ENCODE measurements at places on chromosomes 11 and 22.

DNA sequence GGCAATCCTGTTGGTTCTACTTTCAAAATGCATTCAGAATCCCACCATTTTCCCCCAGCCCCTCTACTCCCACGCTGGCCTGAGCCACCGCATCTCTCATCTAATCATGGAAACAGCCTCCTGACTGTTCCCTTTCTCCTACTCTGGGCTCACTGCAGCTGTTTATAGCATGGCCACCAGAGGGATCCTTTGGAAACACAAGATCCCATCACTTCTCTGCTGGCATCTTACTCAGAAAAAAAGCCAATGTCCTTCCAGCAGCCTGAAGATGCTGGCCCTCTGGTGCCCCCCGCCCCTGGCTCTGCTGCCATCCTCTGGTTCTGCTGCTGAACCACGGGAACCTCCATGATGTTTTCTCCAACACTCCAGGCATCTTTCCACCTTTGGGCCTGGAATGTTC is 11.1 kb downstream of the MS4A8 start:
- no peak for DNase-seq

GRCh38 chr11:92941676-92942571 is 27.5 kb upstream of the MTNR1B start:
- peak; percentile 10 for DNase-seq

DNA sequence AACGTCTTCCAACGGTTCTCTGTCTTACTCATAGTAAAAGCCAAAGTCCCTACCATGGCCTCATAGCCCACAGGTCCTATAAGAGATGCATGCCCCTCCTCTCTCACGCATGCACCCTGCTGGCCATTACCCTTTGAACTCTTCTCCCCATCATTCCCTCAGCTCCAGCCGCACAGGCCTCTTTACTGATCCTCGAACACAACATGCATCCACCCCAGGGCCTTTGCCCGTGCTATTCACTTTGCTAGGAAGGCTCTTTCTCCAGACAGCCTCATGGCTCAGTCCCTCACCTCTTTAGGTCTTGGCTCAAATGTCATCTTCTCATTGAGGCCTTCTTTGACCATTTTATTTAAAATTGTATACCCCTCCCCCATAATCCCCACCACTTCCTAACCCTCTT is 7.5 kb downstream of the AP1B1 start:
- DNase-seq, result no peak

DNA sequence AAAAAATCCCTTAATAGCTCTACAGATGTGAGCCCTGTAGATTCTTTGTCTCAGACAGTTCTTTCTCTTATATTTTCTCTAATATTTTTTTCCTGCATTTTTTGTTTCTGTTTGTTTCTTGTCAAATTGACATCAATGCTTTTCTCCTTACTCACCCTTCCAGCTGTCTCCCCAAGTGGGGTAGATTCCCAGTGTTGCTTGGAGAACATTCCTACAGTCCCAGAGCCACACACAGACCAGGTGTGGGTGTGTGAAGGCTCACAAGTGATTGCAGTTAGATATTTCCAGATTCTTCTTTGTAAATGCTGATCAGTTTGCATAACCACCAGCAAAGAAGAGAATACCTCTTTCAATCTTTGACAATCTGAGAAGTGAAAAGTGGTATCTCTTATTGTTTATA is 7.5 kb downstream of the VPS51 start:
- no peak for DNase-seq

DNA sequence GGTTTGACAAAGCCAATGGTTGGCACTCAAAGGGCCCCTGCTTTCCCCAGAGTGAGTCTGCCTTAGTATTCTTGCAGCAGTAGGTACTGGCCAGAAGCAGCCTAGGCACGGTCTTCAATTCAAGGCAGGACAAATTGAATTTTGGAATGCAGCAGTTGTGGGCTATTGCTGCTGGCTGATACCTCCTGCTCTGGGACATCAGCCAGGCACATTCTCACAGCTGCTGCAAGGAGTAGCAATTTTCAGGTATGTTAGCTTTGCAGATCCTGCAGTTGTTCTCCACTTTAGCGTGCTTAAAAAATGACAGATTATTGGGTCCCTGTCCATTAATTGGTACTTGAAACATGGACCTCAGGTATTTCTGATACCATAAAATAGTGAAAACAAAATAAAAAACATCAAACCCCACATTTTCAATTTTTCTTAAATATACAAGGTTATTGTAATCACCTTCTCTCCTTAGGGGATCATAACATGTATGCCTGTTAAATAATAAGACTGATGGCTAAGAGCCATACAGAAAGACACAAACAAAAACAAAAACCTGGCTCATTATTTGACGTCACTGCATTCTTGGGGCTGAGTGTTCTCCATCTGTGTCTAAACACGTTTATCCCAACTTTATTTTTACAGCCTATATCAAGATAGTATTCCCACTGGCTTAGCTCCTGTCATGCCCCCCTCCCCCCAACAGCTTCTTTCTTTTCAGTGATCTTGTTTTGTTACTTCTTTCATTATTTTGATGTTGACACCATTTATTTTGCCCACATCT is 85.1 kb upstream of the CARD18 start:
- DNase-seq, result no peak

GRCh38 chr11:57417056-57417455 is 9.9 kb downstream of the SLC43A3 start:
- DNase-seq, result peak; percentile 50

- DNase-seq, result no peak
Measured at GRCh38 chr11:131885431-131885830, 515.0 kb downstream of the NTM start.

GRCh38 chr11:31687861-31688260 is 123.3 kb downstream of the PAX6 start:
- no peak for DNase-seq

DNA sequence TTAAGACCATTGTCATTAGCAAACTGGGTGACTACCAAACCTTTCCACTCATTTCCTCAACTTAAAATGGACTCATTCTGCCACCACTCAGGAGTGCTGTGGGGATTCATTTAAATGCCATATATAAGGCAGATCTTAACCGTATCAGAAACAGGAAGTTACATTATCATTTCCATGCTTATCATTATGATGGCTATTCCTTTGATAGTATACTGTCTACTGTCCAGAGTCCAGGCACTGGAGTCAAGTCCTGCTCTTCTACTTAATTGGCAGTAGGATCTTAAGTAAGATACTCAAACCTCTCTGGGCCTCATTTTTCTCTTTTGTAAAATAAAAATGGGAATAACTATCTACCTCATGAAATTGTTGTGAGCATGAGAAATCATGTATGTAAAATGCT is 8.4 kb upstream of the NAV2 start:
- no peak for DNase-seq

DNA sequence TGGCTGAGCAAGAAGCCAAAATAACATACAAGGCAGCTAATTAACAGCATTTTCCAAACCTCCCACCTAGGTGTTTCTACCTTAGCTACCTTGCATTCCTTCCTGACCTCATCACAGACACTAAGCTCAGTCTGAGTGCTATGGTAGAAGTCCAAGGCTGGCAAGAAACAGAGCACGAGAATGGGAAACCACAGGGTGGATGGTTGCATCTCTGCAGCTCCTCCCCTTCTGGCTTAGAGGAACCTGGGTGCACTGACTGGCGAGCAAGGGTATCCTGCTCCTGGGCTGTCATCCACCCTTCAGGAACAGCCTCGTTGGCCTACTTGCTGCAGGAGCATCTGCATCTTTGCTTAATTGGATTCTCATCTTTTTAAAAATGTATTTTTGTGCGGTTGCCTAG is 73.1 kb upstream of the KIRREL3 start:
- DNase-seq, result no peak

- DNase-seq, result no peak
Measured at GRCh38 chr11:7591107-7591894, 77.5 kb downstream of the PPFIBP2 start.

- no peak for DNase-seq
Measured at GRCh38 chr11:11243209-11243589, 109.9 kb downstream of the CSNK2A3 start.

DNA sequence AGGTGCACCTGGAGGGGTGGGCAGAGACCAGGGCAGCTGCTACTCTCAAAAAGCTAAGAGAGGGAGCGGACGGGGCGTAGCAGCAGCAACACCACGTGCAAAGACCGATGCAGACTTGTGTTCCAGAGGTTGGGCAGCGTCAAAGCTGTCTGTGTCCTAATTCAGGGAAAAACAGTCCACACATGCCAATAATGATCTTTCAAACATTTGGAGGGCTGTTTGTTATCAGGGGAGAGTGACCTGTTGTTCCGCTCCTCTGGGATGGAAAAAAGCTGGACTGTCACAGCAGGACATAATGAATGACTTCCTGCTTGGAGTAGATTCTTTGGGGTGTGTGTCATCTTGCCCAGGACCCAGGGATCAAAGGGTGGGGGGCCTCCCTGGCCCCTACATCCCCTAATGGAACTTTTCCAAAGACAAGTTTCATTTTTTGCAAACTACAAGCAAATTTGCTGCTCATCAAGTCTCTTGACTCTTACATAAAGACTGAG is 6.2 kb upstream of the FBLN1 start:
- no peak for DNase-seq

GRCh38 chr11:61004180-61004611 is 32.7 kb downstream of the CD6 start:
- DNase-seq, result peak; percentile 68
